Gastrocnemius medialis (tissue), 4 donors: ENCODE measurements at places on chromosomes 3 and 15. TPM values are rescaled to one million over a fixed set of nuclear protein-coding genes. Genes with fewer than 3 reads are reported as not detected.

CHRFAM7A gene
- total RNA-seq = 0.13 TPM

DNA sequence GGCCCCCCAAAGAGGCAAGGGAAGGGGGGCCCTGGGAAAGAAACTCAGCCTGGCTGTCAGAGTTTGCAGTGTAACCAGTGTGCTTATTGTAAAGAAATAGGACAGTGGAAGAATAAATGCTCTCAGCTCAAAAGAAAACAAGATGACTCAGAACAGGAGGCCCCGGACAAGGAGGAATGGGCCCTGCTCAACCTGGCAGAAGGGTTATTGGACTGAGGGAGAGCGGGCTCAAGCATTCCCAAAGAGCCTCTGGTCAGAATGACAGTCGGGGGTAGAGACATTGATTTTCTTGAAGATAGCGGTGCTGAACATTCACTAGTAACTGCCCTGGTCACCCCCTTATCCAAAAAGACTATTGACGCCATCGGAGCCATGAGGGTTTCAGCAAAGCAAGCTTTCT, 100.4 kb upstream of the OSBPL11 start:
- no peak for DNase-seq
- H3K36me3 ChIP-seq = no peaks in the 10 kb centered on the region
- no peaks in the 10 kb centered on the region for H3K27me3 ChIP-seq
- no peak overlapping the region for H3K27ac ChIP-seq
- H3K4me1 ChIP-seq = no peaks in the 10 kb centered on the region

GRCh38 chr3:144200466-144200865, 228.8 kb downstream of the DIPK2A start:
- no peaks in the 10 kb centered on the region for H3K27me3 ChIP-seq
- H3K27ac ChIP-seq = no peak overlapping the region
- no peak for DNase-seq
- H3K4me1 ChIP-seq = no peaks in the 10 kb centered on the region
- H3K36me3 ChIP-seq = no peaks in the 10 kb centered on the region
- no peak overlapping the region for H3K4me3 ChIP-seq

GRCh38 chr3:19972054-19972453, 25.2 kb downstream of the RAB5A start:
- H3K4me3 ChIP-seq = no peak overlapping the region
- no peaks in the 10 kb centered on the region for H3K36me3 ChIP-seq
- H3K27me3 ChIP-seq = no peaks in the 10 kb centered on the region
- no peak for DNase-seq
- no peak overlapping the region for H3K27ac ChIP-seq
- no peaks in the 10 kb centered on the region for H3K4me1 ChIP-seq

ECE2 gene
- not detected for total RNA-seq
